ENCODE measurements at places on chromosomes 12 and 14.

DNA sequence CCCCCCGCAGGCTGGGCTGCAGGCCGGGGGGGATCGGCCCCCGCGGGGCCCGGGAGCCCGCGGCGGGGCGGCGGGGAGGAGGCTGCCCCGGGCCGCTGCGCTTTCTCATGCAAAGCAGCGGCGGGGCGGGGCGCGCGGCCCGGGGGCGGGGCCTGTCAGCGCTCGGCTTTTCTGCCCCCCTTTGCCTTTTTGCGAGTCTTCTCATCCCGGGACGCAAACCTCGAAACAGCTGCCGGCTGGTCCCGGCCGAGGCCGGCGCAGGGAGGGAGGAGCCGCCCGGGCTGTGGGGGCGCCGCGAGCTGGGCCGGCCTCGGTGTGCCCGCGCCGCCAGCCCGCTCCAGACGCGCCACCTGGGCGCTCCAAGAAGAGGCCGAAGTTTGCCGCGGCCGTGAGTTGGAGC, at the start of gene FZD10:
Gene FZD10, plus strand, starts transcription at position 198 of the 400 bp plus-strand sequence. CDS start 479 bp downstream, outside the sequence.
- peak within 1 kb of the TSS; percentile 66 for H3K4me3 ChIP-seq
- H3K36me3 ChIP-seq: peaks cover 3% of the 10 kb centered on the region
- peak within 1 kb of the TSS; percentile 59 for H3K27ac ChIP-seq

- H3K27me3 ChIP-seq: peaks cover 27% of the 10 kb centered on the region
- H3K27ac ChIP-seq: no peak overlapping the region
- H3K36me3 ChIP-seq: no peaks in the 10 kb centered on the region
- H3K4me3 ChIP-seq: peak overlapping the region; percentile 34
These were observed 4.9 kb upstream of the MTA1 start for GRCh38 chr14:105414456-105415371.

- H3K36me3 ChIP-seq: no peaks in the 10 kb centered on the region
- peaks cover 6% of the 10 kb centered on the region for H3K4me1 ChIP-seq
- H3K27ac ChIP-seq: no peak overlapping the region
- H3K4me3 ChIP-seq: no peak overlapping the region
These were observed 87.1 kb upstream of the ATF7IP start for GRCh38 chr12:14278294-14278953.

DNA sequence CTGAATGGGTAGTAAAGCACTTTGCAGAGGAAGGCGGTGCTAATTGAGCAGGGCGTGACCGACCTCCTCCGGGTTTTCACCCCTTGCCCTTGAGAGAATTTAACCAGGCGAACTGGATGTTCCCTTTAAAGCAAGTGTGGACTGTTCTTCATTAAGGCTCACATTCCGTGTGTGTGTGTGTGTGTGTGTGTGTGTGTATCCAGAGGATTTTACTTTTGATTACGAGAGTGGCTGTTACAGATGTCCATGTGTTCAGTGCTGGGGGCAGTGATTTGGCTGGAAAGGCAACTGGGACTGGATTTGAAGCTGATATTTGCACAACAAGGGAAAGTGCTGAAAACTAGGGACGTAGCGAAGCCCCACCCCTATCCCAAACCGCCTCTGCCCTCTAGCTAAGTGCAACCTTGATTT, 2.2 kb downstream of the TMEM132C start:
- peaks cover 56% of the 10 kb centered on the region for H3K27me3 ChIP-seq
- H3K4me3 ChIP-seq: no peak overlapping the region
- peaks cover 20% of the 10 kb centered on the region for H3K4me1 ChIP-seq
- H3K27ac ChIP-seq: no peak overlapping the region

DNA sequence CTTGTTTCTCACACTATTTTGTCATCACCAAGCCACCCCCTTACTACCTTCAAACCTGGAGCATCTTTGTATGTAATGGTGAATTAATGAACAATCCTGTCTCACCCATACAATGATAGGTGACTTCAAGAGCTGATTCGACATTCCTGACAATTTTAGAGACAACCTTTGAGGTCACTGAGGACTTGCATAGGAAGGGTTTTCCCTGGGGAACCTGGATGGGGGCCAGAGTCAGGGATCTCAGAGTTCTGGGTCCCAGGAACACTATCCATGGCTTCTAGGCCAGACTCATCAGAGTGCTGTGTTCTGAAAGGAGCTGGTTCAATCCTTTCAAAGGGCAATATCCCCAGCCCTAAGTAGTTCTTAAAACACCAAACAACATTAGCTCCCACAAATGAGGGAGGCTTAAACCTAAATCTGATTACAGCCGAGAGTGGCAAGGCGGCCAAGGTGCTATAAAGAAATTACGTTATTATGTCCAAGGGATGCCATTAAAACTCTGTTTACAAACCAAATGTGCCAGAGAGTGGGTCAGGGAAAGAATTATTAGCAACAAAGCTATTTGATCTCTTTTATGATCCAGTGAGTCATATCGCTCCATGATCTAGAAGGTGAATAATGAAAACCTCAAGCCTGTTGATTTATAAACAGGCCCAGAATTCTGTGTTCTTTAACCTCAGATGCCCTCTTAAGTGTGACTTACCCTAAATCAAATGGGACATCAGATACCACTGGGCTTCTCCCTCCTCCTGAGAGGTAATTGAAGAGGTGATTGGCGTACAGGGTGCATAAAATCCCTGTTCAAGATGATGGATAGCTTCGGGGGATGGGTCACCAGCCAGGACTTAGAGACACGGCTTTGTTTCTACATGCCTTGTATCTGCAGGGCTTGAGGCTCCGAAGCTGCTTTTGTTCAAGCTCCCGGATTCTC, 230.2 kb upstream of the TBX3 start:
- no peaks in the 10 kb centered on the region for H3K36me3 ChIP-seq
- H3K27me3 ChIP-seq: no peaks in the 10 kb centered on the region
- no peaks in the 10 kb centered on the region for H3K4me1 ChIP-seq
- no peak overlapping the region for H3K4me3 ChIP-seq
- H3K27ac ChIP-seq: no peak overlapping the region

GRCh38 chr14:55451950-55452349, 11.5 kb upstream of the TBPL2 start:
- H3K4me3 ChIP-seq: no peak overlapping the region
- no peaks in the 10 kb centered on the region for H3K27me3 ChIP-seq
- H3K36me3 ChIP-seq: no peaks in the 10 kb centered on the region
- H3K27ac ChIP-seq: no peak overlapping the region

DNA sequence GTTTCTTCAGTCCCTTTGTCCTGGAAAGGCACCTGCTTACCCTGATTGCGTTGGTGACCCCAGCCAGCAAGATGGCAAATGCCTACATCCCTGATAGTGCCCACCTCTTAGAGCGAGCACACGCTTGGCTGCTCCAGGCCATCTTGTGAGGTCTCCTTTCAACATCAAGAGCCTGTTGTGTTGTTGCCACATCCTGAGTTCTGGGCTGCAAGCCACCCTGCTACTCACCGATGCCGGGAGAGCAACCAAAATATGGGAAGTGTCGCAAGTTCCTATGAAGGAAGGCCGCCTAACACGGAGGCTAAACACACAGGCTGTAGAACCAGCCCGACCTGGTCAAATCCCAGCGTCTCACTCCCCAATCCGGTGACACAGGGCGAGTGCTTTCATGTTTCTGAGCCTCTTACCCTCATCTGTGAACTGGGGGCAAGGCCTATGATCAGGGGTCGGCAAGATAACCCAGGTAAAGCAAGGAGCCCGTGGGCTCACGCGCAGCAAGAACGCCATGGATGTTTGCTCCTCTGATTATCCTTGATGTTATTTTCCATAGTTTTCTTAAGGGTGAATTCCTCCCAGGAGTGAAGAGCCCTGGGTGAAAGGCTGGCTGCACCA, 98.4 kb downstream of the LGMN start:
- DNase-seq: peak; percentile 56
- H3K36me3 ChIP-seq: peaks cover 36% of the 10 kb centered on the region
- no peaks in the 10 kb centered on the region for H3K27me3 ChIP-seq
- H3K4me1 ChIP-seq: peaks cover 20% of the 10 kb centered on the region
- H3K4me3 ChIP-seq: no peak overlapping the region

GRCh38 chr14:101134851-101135433, 231.4 kb upstream of the RTL1 start:
- H3K4me3 ChIP-seq: no peak overlapping the region
- peaks cover 12% of the 10 kb centered on the region for H3K4me1 ChIP-seq
- H3K36me3 ChIP-seq: no peaks in the 10 kb centered on the region
- H3K27me3 ChIP-seq: peaks cover 3% of the 10 kb centered on the region

DNA sequence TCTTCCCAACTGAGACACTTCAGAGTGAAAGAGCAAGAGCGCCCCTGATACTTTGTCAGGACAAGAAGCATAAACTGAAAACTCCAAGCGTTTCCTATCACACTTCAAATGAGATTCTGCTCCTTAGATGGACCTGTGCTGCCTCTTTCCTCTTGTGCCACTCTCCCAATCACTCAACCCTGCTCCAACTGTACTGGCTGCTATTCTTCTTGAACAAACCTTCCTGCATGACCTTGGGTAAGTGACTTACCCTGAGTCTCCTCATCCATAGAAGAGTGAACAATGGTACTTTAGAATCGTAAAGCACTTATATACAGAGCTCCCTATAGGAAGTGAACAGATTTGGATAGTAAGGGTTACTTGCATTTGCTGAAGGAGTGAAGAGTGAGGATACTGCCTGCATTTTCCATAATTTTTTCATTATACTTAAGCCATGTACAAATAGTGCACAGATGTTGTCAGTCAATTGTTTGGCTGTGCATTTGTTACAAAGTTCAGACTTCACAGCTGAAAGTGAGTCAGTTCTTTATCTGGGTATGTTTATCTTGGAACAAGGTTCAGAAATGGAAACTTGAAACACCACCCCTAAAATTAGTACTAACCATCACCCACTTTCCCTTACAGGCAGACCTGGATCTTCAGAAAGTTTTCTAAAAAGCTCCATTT, 10.8 kb downstream of the MTERF2 start:
- H3K4me3 ChIP-seq: no peak overlapping the region
- no peak overlapping the region for H3K27ac ChIP-seq
- no peaks in the 10 kb centered on the region for H3K27me3 ChIP-seq
- DNase-seq: no peak
- H3K36me3 ChIP-seq: peaks cover 24% of the 10 kb centered on the region

DNA sequence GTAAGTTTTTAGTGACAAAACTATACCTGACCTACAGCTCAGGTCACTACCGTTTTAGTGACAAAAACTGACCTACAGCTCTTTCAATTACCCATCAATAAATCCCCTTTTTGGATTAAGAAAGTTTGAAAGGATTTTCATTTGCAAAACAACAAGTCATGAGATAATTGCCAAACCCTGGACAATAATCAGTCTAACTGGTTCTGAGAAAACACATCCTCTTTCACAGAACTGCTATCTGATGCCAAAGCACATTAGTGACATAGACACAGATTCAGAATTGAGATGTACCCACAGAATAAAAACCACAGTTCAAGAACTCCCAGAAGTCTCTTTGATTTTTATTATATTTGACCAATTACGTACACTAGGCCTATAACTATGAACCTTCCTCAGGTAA, 126.0 kb upstream of the COCH start:
- no peaks in the 10 kb centered on the region for H3K36me3 ChIP-seq
- no peak overlapping the region for H3K4me3 ChIP-seq
- no peak for DNase-seq
- H3K27me3 ChIP-seq: no peaks in the 10 kb centered on the region
- H3K27ac ChIP-seq: no peak overlapping the region

- DNase-seq: no peak
- H3K27me3 ChIP-seq: peaks cover 15% of the 10 kb centered on the region
- peaks cover 3% of the 10 kb centered on the region for H3K4me1 ChIP-seq
- H3K4me3 ChIP-seq: no peak overlapping the region
These were observed 28.8 kb downstream of the CLSTN3 start for GRCh38 chr12:7158781-7159609.

DNA sequence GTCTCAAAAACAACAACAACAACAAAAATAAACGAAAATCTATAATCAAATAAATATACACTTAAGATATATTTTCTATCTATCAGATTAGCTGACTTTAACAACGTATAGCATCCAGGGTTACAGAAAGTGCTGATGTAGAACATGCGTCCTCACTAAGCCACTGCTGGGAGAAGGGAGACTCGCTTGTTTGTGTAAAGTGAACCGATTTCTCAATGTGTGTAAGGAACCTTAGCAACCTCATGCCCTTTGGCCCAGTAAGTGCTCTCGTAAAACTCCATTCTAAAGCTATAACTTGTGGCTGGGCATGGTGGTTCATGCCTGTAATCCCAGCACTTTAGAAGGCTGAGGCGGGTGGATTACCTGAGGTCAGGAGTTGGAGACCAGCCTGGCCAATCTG, 23.8 kb downstream of the NFKBIA start:
- H3K27me3 ChIP-seq: no peaks in the 10 kb centered on the region
- DNase-seq: no peak
- H3K4me1 ChIP-seq: peaks cover 25% of the 10 kb centered on the region
- no peaks in the 10 kb centered on the region for H3K36me3 ChIP-seq
- no peak overlapping the region for H3K27ac ChIP-seq

DNA sequence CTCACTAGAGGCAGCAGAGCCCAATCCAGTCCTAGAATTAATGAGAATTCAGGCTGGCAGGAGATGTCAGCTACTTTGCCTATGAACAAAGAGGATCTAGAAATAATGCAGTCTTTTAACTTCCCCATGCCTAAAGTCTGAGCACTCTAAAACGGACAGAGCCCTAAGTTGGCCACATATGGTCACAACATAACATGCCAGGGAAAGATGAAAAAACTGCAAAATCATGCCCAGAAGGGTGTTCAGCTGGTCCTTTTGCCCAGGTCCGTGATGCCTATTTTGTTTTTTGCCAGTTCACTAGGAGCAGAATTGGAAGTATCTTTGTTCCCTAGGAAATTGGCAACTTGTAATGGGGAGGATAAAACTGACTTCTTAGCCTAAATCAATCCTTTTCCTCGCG, 20.3 kb upstream of the LMNTD1 start:
- H3K27me3 ChIP-seq: no peaks in the 10 kb centered on the region
- H3K4me3 ChIP-seq: no peak overlapping the region
- no peak overlapping the region for H3K27ac ChIP-seq
- DNase-seq: no peak
- H3K36me3 ChIP-seq: no peaks in the 10 kb centered on the region

DNA sequence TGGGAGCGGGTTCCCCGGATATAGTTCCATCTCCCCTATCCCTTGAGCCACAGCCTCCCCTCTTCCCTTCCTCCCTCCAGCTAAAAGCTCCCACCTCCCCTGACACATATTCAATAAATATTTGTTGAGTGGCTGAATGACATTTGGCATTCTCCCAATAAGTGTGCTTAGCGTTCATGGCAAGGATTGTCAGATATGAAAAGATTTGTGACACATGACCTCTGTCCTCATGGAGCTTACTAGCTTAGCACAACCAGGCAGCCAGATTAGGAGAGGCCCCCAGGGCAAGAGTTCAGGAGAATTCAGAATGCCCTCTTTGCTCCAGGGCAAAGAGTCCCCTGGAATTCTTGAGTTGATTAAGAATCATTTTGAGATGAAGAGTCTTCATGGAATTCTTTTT, 22.5 kb upstream of the SLC6A12 start:
- no peak overlapping the region for H3K27ac ChIP-seq
- H3K27me3 ChIP-seq: no peaks in the 10 kb centered on the region
- no peak for DNase-seq
- H3K4me1 ChIP-seq: peaks cover 26% of the 10 kb centered on the region

DNA sequence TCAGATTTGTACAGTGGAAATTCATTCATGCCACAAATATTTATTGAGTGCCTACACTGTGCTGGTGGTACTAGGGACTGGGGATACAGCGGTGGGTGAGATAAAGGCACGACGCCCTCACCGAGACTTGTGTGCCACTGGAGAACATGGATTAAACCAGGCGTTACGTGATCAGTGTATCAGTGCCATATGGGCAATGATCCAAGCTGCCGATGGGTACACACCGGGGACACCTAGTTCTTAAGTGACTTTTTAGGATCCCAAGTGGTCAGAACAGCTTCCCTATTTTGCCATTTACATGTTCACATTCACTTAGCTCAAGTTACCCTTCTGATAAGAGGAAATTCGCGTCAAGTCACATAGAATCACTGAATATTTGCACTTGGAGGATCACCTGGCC, 236.7 kb downstream of the CACNA1C start:
- DNase-seq: no peak
- H3K27ac ChIP-seq: no peak overlapping the region
- H3K36me3 ChIP-seq: no peaks in the 10 kb centered on the region
- H3K4me3 ChIP-seq: no peak overlapping the region
- H3K27me3 ChIP-seq: peaks cover 13% of the 10 kb centered on the region
